ENCODE measurements at places on chromosomes 13 and 19.

DNA sequence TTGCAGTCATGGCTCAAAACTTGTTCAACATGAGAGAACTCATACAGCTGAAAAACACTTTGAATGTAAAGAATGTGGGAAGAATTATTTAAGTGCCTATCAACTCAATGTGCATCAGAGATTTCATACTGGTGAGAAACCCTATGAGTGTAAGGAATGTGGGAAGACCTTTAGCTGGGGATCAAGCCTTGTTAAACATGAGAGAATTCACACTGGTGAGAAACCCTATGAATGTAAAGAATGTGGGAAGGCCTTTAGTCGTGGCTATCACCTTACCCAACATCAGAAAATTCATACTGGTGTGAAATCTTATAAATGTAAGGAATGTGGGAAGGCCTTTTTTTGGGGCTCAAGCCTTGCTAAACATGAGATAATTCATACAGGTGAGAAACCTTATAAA lies 20.1 kb downstream of the ZNF283 start:
- no peak for DNase-seq

DNA sequence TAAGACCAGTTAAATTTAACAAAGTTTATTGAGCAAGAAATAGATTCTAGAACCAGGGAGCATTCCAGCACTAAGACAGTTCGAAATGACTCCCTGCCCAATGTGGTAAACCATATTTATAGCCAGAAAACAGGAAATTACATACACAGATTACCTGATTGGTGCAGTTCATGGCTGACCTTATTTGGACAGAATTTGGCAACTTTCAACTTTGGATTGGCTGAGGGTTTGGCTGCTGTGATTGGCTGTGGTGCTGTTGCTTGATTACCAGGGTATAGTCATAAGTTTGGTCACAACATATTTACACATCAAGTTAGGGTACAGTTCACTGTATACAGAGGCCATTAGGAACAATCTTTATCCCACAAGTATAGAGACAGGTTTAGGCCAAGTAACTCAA lies 984.8 kb upstream of the MIR17HG start:
- DNase-seq = no peak

- no peak for DNase-seq
These were observed 32.2 kb downstream of the ELL start for GRCh38 chr19:18489627-18490184.

DNA sequence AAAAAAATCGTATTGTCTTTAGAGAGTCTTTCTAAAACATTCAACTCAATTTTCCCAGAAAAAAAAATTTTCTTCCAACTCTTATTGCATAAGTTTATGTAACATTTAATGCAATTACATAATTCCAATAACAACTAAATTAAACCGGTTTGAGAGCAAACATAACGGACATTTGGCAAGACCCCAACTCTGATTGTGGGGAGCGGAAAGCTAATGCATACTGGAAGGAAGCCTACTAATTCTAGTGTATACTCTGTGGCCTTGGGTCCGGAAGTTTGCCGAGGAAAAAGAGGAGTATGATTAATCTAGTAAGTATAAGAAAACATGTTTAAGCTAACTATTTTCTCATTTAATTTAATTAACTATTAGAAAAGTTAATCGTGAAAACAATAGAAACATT lies 21.3 kb upstream of the MIR17HG start:
- no peak for DNase-seq

- DNase-seq = no peak
These were observed 238.5 kb downstream of the FGF9 start for GRCh38 chr13:21909331-21909730.

GRCh38 chr13:80047406-80047805 lies 293.5 kb downstream of the SPRY2 start:
- no peak for DNase-seq

- no peak for DNase-seq
These were observed 11.5 kb upstream of the KANK2 start for GRCh38 chr19:11208561-11209471.

DNA sequence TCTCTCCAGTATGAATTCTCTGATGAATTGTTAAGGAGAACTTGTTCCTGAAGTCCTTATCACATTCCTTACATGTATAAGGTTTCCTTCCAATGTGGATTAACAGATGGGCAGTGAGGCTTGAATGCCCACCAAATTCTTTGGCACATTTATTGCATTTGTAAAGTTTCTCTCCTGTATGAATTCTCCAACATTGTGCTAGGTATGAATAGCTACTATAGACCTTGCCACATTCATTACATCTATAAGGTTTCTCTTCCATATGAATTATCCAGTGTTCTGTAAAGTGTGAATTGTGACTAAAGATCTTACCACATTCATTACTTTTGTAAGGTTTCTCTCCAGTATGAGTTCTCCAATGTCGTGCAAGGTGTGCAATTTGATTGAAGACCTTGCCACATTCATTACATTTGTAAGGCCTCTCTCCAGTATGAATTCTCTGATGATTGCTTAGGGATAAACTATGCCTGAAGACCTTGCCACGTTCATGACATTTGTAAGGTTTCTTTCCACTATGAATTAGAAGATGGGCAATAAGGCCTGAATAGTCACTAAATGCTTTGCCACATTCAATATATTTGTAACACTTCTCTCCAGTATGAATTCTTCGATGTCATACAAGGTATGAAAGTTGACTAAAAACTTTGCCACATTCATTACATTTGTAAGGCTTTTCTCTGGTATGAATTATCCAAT lies 20.4 kb downstream of the ZNF578 start:
- DNase-seq = no peak

DNA sequence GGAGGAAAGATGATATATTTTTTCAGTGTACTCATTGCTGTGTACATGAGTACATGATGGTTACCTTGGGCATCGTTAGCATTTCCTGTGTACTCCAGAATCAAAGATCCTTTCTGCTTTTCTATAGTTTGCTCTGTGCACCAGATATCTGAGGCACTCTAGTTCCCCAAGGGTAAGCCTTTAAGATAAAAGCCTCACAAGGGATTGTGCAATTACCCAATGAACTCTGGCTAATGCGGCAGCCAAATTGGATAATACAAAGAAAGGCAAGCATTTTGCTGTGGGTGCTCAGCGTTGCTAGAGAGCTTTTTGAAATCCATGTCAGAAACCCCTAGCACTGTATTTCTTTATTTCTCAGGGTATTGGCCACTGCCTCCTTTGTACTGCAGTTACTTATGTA lies 2.9 kb downstream of the CYSLTR2 start:
- DNase-seq = no peak

GRCh38 chr13:91295712-91296410 lies 51.6 kb upstream of the MIR17HG start:
- DNase-seq = no peak

DNA sequence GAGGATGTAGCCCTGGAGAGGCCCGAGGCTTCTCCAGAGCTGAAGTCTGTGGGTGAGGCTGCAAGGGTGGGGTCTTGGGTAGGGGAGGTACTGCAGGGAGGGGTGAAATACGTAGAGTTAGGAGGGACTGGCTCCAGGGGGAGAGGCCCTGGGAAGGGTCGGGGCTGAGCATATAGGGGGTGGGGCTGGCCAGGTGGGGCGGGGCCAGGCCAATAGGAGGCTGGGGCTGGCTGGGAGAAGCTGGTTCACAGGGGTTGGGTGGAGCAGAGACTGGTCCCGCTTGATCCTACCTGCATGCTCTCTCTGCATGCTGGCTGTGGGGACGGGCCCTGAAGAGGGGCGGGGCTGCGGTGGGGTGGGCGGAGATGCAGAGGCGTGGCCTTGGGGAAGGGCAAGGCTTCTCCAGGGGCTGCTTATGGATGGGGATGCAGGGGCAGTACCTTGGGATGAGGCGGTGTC lies 51.9 kb downstream of the CELF5 start:
- DNase-seq = no peak

DNA sequence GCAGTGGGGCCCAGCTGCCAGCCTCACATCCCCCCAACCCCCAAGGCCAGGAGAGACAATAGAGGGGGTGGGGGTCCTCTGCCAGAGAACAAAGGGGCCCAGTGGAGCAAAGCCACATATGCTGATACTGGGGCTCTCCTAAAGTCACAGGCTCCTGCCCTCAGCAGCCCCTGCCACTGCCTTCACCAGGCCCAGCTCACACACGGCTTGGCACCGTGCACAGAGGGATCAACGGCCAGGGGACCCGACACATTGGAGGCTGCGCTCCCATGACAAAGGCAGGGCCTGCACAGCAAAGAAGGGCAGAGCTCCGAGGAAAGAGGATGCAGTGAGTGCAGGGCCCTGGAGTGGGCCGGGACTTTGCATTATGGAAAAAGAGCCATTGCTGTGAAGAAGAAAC lies 146.4 kb downstream of the KDM4B start:
- DNase-seq = no peak

GRCh38 chr19:19056636-19057275 lies 7.0 kb upstream of the SLC25A42 start:
- no peak for DNase-seq

GRCh38 chr13:75364131-75364713 lies 117.7 kb downstream of the TBC1D4 start:
- no peak for DNase-seq

- DNase-seq = no peak
These were observed 10.4 kb downstream of the XAB2 start for GRCh38 chr19:7618771-7619510.

All from GM04504 (cell line).